T-cell (primary cell): ENCODE measurements at places on chromosomes 3 and 15. TPM values are rescaled to one million over a fixed set of nuclear protein-coding genes. Genes with fewer than 3 reads are reported as not detected.

- no peaks in the 10 kb centered on the region for H3K36me3 ChIP-seq
- H3K27ac ChIP-seq, result no peak within 1 kb of the TSS
- no peak for DNase-seq
- H3K27me3 ChIP-seq, result no peaks in the 10 kb centered on the region
Observed at GRCh38 chr3:169911272-169911671, at the start of gene SAMD7. Gene SAMD7 (plus strand): TSS chr3:169911572. CDS start chr3:169919499, 7,927 bp downstream.

DNA sequence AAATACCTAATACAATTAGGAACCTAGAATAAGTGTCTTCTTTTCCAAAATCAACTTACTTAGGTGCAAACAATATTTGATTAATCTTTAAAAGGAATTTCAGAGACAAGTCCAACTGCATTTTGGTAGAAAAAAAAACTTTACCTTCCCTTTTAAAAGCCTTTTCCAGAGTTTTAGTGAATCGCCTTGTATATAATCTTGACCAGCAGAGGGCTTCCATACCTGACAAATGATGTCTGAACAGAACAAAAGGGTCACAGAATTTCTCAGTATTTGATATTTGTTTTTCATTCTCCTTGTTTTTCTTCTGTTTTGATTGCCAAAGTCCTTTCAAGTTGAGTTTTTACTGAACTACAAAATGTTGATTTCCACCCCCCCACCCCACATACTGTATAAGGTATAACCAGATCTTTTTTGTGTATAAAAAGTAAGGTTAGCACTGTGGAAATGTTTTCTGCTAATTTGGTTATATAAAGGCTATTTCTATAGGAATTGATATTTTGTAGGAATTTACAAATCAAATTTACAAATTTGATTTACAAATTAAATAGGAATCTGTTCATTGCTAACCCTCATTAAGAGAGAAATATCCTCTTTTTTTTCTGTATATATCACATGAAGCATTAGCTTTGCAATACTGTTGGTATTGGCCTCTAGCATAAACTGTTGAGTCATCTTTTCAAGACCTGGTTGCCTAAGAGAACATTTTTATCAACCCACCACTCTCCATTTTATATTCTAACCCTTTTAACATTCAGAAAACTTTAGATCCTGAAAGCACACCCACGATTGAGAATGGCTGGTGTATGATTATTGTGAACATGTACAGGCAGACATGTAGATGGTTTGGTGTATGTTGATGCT is 464.1 kb upstream of the RARB start:
- no peaks in the 10 kb centered on the region for H3K4me1 ChIP-seq
- H3K36me3 ChIP-seq, result no peaks in the 10 kb centered on the region
- DNase-seq, result no peak
- H3K4me3 ChIP-seq, result no peak overlapping the region
- H3K27ac ChIP-seq, result no peak overlapping the region
- H3K27me3 ChIP-seq, result no peaks in the 10 kb centered on the region

GRCh38 chr3:81886081-81886480 is 124.6 kb upstream of the GBE1 start:
- no peaks in the 10 kb centered on the region for H3K36me3 ChIP-seq
- DNase-seq, result no peak
- no peaks in the 10 kb centered on the region for H3K27me3 ChIP-seq
- H3K4me3 ChIP-seq, result no peak overlapping the region

DNA sequence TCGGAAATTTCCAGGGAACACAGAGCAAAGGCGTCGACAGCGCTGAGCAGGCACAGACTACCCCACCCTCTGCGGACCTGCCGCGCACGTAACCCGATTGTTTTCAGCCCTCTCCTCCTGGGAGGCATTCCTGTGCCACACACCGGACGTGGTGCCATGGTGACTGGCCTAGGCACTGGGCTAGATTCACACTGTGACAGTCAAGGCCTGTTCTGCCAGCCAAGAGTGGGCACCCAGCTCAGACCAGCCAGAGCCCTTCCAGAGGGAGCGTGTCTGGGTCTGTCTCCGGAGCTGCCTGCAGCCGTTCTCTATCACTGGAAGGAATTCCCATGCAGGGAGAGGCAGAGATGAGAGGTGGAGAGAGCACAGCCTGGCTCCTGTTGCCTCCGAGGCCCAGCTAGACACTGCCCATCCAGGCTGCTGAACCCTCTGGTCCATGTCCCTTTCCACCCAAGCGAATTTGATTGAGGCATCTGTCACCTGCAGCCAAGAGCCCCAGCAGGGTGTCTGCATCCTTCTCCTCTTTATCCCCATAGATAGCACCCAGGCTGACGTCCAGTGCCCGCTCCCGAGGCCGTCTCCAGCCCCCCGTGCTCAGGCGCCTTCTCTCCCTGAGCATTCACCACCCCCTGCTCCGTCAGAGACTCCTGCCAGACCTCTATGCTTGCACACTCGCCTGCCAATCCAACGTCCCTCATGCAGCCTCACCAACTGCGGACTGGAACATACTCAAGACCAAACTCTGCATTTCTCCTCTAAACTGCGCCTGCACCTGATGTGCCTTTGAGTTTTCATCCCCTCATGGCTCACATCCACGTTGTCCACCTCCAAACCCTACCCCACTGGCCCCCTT is 267.5 kb downstream of the OCA2 start:
- peaks cover 3% of the 10 kb centered on the region for H3K27me3 ChIP-seq
- H3K4me1 ChIP-seq, result no peaks in the 10 kb centered on the region
- DNase-seq, result no peak
- H3K4me3 ChIP-seq, result no peak overlapping the region

- no peak overlapping the region for H3K27ac ChIP-seq
- H3K4me1 ChIP-seq, result peaks cover 10% of the 10 kb centered on the region
- DNase-seq, result no peak
- H3K27me3 ChIP-seq, result no peaks in the 10 kb centered on the region
Observed at GRCh38 chr3:153442386-153442785, 280.4 kb downstream of the RAP2B start.

DNA sequence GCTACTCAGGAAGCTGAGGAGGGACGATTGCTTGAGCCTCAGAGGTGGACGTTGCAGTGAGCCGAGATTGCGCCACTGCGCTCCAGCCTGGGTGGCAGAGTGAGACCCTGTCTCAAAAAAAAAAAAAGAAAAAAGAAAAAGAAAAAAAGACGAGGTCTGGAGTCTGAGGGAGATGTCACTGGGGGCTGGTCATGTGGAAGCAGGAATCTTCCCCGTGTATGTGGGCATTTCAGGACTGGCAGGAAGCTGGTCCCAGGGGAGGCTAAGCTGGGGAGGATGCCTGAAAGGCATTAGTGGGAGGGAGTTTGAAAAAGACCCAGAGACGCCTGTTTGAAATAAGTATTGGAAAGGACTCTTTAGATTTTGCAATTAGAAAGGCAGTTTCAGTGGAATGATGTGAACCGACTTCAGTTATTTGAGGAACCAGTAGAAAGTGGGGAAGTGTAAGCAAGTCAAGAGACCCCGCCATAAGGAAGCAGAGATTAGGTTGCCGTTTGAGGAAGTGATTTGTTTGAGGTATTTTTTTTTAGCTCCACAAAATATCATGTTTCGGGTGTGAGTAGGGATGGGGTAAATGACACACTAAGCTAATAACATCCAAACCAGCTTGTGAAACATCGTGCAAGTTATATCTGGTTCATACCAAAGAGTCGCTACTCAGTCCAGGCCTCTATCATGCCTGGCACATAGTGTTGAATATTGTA is 55.5 kb downstream of the ST6GAL1 start:
- H3K4me3 ChIP-seq, result no peak overlapping the region
- no peaks in the 10 kb centered on the region for H3K27me3 ChIP-seq
- no peak for DNase-seq
- H3K4me1 ChIP-seq, result no peaks in the 10 kb centered on the region

DNA sequence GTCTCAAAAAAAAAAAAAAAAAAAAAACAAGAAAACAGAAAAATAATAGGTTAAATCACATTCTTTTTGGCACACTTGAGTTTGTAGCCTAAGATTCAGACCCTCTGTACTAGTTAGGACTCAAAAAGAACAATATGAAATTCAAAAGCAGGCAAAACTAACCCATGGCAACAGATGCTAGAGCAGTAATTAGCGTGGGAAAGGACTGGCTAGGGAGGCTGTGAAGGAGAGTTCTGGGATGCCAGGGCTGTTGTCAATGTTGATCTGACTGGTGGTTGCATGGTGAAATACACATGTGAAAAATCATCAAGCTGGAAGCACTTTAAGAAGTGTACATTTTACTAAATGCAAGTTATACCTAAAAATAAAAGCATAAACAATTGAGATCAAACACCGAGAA is 35.6 kb downstream of the KLHL6 start:
- DNase-seq, result no peak
- peaks cover 28% of the 10 kb centered on the region for H3K36me3 ChIP-seq
- no peak overlapping the region for H3K27ac ChIP-seq
- H3K4me1 ChIP-seq, result peaks cover 27% of the 10 kb centered on the region
- no peak overlapping the region for H3K4me3 ChIP-seq
- no peaks in the 10 kb centered on the region for H3K27me3 ChIP-seq

DNA sequence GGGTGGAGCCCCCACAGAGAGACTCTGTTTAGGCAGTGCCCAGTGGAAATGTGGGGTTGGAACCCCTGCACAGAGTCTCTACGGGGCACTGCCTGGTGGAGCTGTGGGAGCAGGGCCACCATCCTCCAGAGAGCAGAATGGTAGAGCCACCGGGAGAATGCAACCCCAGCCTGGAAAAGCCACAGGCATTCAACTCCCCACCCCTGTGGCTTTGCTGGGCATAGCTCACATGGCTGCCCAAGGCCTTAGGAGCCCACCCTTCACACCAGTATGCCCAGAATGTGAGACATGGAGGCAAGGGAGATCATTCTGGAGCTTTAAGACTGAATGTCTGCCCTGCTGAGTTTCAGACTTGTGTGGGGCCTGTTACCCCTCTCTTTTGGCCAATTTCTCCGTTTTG is 19.0 kb upstream of the CHCHD6 start:
- peaks cover 10% of the 10 kb centered on the region for H3K27me3 ChIP-seq
- H3K4me1 ChIP-seq, result no peaks in the 10 kb centered on the region
- no peak for DNase-seq
- no peak overlapping the region for H3K4me3 ChIP-seq
- no peaks in the 10 kb centered on the region for H3K36me3 ChIP-seq

DNA sequence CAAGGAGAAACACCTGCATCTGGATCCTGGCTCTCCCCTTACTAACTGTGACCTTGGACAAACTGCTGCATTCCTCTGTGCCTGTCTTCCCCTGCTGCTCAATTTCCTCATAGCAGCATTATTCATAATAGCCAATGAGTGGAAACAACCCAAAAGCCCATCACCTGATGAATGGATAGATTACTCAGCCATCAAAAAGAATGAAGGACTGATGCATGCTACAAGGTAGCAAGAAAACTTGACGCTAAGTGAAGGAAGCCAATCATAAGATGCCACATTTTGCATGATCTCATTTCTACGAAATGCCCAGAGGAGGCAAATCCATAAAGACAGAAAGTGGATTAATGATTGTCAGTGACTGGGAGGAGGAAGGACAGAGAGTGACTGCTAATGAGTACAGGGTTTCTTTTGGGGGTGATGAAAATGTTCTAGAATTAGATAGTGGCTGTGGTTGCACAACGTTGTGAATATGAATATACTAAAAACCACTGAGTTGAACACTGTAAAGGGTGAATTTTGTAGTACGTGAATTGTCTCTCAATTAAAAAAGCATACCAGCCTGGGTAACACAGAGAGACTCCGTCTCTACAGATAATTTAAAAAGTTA is 11.2 kb downstream of the IGDCC4 start:
- peaks cover 6% of the 10 kb centered on the region for H3K27me3 ChIP-seq
- no peak overlapping the region for H3K4me3 ChIP-seq
- no peak for DNase-seq
- H3K36me3 ChIP-seq, result no peaks in the 10 kb centered on the region
- H3K4me1 ChIP-seq, result no peaks in the 10 kb centered on the region
- no peak overlapping the region for H3K27ac ChIP-seq

GRCh38 chr15:85839643-85840042 is 44.9 kb upstream of the KLHL25 start:
- no peaks in the 10 kb centered on the region for H3K4me1 ChIP-seq
- DNase-seq, result no peak
- no peak overlapping the region for H3K27ac ChIP-seq
- no peak overlapping the region for H3K4me3 ChIP-seq
- no peaks in the 10 kb centered on the region for H3K36me3 ChIP-seq

- H3K27me3 ChIP-seq, result peaks cover 4% of the 10 kb centered on the region
- no peak overlapping the region for H3K4me3 ChIP-seq
- H3K36me3 ChIP-seq, result no peaks in the 10 kb centered on the region
- no peak overlapping the region for H3K27ac ChIP-seq
- no peaks in the 10 kb centered on the region for H3K4me1 ChIP-seq
Observed at GRCh38 chr15:61564785-61565184, 335.7 kb upstream of the RORA start.

GRCh38 chr3:44568561-44568960 is 13.6 kb downstream of the ZKSCAN7 start:
- DNase-seq, result no peak
- H3K27me3 ChIP-seq, result no peaks in the 10 kb centered on the region
- H3K4me3 ChIP-seq, result no peak overlapping the region
- H3K36me3 ChIP-seq, result peaks cover 21% of the 10 kb centered on the region
- no peaks in the 10 kb centered on the region for H3K4me1 ChIP-seq
- H3K27ac ChIP-seq, result no peak overlapping the region

DNA sequence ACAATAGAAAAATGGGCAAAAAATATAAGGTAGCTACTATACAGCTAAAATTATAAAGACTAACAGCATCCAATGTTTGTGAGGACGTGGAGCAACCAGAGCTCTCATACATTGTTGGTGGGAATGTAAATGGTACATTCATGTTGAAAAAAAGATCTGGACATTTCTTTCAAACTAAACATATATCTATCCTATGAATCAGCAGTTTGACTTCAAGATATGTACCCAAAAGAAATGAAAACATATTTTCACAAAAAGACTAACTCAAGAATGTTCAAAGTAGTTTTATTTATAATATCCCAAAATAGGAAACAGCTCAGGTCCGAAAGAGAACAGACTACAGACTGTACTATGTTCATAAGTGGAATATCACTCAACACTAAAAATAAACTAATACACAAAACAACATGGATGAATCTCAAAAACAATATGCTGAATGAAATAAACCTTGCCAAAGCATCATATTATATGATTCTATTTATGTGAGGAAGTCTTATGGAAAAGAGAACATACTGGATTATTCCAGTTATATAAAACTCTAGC is 8.8 kb upstream of the TTBK2 start:
- H3K27ac ChIP-seq, result no peak overlapping the region
- no peak overlapping the region for H3K4me3 ChIP-seq
- no peak for DNase-seq
- no peaks in the 10 kb centered on the region for H3K27me3 ChIP-seq
- no peaks in the 10 kb centered on the region for H3K36me3 ChIP-seq
- no peaks in the 10 kb centered on the region for H3K4me1 ChIP-seq

PIF1 gene
- total RNA-seq, result 1.1 TPM

DCLK3 gene
- total RNA-seq, result not detected

CCDC39 gene
- total RNA-seq, result not detected

SAMMSON gene
- not detected for total RNA-seq
